Esophagus mucosa (tissue), 1 donor: ENCODE measurements at places on chromosomes 5 and 9. TPM values are rescaled to one million over a fixed set of nuclear protein-coding genes. Genes with fewer than 3 reads are reported as not detected.

NTRK2 gene
- 9.8 TPM for total RNA-seq

FBXW11 gene
- 45.9 TPM for total RNA-seq

CSF2 gene
- total RNA-seq = not detected

ZNF462 gene
- total RNA-seq = 25.9 TPM

LYRM7 gene
- 5.3 TPM for total RNA-seq

TMEM215 gene
- total RNA-seq = not detected

ADAMTS2 gene
- 3.5 TPM for total RNA-seq

SPINK13 gene
- not detected for total RNA-seq

ANGPTL2 gene
- 2.1 TPM for total RNA-seq

ESM1 gene
- total RNA-seq = not detected

AK8 gene
- 1.7 TPM for total RNA-seq

DELE1 gene
- 33.5 TPM for total RNA-seq

KIF4B gene
- total RNA-seq = not detected
